Iris pigment epithelial cell (primary cell): ENCODE measurements at places on chromosomes 2 and 18.
A peak's percentile ranks its signal among the peaks of the same experiment; 100 is the strongest.

- DNase-seq, result no peak
Observed at GRCh38 chr2:240798327-240798905, 21.6 kb downstream of the KIF1A start.

DNA sequence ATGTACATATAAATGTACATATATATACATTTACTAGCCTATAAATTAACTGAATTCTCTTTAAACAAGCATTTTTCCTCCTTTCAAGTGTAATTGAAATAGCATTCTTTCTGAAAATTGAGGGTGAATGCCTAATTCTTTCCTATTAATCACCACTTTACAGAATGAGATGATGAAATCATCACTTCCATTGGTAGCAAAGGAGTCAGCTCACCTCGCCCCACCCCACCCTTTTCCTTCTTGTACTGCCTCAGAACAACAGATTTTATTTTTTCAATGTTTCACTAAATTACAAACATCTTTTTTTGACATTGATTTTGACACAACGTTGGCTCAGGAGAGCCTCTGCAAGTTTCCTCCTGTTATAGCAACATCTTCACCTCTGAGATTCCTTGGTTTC, 181.9 kb upstream of the CDH7 start:
- DNase-seq, result no peak

DNA sequence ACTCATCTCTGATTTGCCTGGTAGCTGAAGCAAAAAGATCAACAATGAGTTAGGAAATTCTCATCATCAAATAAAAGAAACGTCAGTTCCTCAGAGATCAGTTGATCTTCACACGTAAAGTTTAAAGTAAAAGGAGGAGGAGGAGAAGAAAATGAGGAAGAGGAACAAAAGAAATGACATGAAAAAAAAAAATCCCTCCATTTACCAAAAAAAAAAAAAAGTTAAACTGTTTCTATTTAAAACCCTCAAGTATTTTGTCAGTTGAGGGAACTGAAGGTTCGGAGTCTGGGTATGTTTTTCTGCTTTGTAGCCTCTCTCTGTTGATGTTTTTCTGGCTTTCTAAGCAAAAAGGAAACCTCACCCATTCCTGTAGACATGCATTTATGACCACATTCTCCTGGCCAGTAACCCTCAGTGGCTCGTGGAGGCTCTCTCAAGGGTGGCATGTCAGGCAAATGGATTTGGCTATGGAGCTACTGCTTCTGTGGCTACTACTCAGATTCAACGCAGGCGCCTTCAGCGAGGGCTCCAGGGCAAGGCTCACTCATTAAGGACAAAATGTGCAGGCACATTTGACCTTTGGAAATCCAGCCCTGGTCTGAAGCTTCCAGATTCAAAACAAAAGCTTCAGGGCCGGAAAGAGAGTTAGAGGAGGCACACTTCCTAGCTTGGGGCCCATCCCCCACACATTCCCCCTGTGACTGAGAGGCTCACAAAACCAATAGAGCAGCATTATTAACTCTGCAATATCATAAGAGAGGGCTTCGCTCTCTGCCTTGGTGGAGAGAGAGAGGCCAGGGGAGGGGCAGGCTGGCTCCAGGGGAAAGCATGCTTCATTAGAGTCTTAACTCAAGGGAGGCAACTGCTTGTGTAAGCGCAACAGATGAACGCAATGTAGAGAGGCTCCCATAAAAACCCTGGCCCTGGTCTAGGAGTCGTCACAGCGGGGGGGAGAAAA, 22.3 kb downstream of the KLF7 start:
- peak; percentile 82 for DNase-seq

- peak; percentile 42 for DNase-seq
Observed at GRCh38 chr2:191150600-191151330, at the start of gene STAT4. Gene STAT4, minus strand, starts transcription at chr2:191150994. Its CDS starts 2,791 bp downstream, at chr2:191148203.

GRCh38 chr2:158773121-158773520, 22.0 kb upstream of the DAPL1 start:
- DNase-seq, result peak; percentile 33

DNA sequence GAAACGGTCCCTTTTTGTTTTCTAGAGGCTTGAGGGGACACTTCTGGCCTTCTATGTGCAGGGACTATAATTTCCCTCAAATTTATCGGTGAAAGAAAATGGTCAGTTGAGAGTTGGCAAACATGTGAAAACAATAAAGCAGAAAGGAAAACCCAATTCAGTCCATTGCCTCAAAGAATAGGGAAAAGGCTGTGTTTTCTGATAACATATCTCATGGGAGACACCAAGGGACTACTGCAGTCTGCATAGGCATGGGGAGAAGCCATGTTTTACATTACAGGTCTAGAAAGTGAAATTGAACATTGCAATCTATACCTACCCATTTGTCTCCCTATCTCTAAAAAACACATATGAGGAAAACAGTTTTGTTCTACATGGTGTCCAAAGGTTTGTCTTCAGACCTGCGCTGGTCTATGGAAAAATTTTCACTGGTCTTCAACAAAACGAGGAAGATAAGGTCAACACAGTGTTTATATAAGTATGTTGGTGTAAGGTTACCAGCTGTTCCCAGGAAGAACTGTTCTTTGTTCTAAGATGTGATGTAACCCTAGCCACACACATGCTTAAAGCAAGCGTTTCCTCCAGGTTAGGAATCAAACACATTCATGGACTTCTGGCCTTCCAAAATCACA, 179.7 kb downstream of the MREG start:
- peak; percentile 96 for DNase-seq

- no peak for DNase-seq
Observed at GRCh38 chr2:218275371-218276072, 5.2 kb downstream of the PNKD start.

- DNase-seq, result no peak
Observed at GRCh38 chr2:20132990-20133535, 81.6 kb upstream of the LAPTM4A start.

GRCh38 chr18:61064911-61065310, 268.3 kb upstream of the CDH20 start:
- no peak for DNase-seq

DNA sequence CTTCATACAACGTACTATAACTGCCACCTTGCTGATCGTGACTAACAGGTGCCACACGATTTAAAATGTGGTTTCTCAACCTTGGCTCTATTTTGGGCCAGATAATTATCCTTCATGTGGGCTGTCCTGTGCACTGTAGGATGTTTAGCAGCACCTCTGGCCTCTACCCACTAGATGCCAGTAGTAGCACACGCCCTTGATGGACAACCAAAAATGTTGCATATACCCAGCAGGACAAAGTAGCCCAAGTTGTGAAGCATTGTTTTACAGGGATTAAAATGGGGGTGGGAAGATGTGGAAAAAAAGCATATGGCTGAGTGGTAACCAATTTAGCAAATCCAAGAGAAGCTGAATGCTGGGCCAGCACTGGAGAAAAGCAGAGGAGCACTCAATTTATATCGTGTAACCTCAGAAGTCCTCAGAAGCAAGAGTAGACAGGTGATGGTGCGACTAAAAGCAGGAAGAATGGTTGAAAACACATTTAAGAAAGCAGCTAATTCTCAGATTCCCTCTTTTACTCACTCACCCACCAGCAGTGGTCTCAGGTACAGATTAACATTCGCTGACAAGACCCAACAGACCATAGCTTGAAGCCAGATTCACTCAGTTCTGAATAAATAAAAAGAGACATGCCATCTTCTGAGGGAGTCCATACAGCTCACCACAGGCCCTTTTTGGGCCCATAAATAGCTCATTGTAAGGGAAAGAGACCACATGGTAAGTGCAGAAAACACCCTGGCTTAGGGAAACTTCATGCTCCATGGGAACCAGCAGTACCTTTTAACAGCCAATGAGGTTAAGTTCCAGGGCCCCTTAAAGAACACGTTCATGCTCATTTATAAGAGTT, 50.6 kb downstream of the RAPH1 start:
- peak; percentile 14 for DNase-seq

GRCh38 chr2:32135409-32135808, 30.3 kb upstream of the SLC30A6 start:
- peak; percentile 87 for DNase-seq

- DNase-seq, result no peak
Observed at GRCh38 chr2:43047187-43047780, 179.1 kb downstream of the ZFP36L2 start.

GRCh38 chr2:121427187-121427689, 103.4 kb upstream of the RNU4ATAC start:
- DNase-seq, result peak; percentile 25

DNA sequence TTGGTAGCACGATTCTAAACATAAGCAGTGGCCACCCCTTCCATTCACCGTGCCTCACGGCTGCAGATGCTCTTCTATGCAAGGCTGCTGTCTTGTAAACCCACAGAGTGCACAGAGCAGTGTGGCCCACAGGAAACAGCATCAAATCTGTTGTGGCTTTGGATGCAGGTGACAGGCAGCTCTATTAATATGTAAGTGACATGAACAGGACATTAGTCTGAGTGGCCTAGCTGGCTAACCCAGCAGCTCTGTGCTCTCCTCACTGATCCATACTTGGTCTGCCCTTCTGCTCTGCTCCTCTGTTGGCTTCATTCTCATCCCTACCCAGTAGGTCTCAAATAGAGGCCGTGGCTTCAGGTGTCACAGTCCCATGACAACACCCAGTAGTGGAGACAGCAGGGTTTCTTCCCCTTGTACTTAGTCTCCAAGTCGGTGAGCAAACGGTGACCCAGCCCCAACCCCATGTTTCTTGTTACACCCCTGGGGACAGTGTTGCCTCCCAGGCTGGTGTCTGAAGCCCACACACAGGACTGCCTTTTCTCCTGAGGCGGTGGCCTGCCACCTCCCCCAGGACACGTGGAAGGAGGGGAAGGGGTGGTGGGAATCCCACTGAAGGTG, 5.8 kb downstream of the SH3RF3 start:
- no peak for DNase-seq

DNA sequence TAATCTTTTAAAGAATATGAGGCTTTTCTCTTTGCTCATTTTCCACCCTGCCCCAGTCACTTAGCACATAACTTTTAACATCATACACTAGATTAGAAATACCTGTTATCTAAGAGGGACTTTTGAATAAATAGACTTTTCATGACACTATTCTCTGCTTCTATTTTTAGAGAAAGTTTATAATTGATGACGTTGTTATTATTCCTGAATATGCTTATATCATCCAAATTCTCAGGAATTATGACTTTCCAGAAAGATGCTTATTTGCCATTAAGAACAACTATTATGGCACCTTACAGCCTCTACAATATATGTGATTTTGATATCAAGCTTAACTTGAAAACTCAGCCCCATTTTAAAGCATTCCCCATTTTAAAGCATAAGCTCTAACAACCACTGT, 11.4 kb downstream of the TMEFF2 start:
- DNase-seq, result no peak

DNA sequence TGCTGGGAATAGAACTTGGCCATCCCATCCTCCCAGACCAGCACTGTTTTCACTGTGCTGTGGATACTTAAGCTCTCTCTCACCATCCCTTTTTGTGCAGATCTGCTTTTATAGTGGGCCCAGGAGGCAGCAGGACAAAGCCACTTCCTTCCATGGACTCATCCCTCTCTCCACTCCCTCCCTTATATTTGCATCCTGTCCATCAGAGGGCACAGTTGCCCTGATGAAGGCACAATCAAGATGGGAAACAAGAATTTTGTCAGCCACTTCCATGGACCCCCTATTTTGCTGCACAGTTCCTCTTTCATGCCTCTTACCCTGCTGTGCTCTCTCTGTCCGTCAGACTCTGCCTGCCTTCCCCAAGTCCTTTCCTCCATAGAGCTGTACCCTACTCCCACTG, 338.7 kb downstream of the HRH4 start:
- no peak for DNase-seq

DNA sequence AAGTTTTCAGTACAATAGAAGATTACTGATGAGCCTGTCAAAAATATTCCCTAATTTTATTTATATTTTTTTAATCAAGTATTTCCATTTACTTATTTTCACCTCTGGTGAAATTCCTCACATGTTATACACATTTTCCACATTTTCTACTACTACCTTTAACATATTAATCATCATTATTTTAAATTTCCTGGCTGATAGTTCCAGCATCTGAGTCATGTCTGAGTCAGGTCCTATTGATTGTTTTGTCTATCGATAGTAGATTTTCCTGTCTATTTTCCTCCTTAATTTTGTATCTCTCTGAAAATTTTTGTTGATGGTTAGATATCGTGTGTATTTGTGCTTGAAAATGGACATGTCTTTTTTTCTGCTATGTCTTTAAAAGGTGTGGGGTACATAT, 211.8 kb upstream of the DSEL start:
- DNase-seq, result no peak

- DNase-seq, result no peak
Observed at GRCh38 chr2:100779908-100780202, 40.1 kb upstream of the NPAS2 start.

DNA sequence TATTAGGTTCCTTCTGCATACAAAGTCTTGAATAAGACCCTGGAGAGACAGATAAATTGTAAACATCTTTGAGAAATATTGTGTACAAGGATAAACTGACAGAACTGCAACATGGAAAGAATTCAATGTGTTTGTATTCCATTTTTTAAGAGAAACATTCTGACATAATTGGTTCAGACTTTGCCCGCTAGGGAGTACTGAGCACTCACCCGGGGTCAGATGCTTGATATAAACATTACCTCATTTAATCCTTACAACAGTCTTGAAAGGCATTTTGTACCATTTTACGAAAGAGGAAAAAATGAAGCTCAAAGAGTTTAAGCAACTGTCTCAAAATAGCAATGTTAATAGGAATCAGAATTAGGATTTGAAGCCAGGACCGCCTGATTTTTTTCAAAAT, 416.7 kb upstream of the CRIM1 start:
- DNase-seq, result no peak

DNA sequence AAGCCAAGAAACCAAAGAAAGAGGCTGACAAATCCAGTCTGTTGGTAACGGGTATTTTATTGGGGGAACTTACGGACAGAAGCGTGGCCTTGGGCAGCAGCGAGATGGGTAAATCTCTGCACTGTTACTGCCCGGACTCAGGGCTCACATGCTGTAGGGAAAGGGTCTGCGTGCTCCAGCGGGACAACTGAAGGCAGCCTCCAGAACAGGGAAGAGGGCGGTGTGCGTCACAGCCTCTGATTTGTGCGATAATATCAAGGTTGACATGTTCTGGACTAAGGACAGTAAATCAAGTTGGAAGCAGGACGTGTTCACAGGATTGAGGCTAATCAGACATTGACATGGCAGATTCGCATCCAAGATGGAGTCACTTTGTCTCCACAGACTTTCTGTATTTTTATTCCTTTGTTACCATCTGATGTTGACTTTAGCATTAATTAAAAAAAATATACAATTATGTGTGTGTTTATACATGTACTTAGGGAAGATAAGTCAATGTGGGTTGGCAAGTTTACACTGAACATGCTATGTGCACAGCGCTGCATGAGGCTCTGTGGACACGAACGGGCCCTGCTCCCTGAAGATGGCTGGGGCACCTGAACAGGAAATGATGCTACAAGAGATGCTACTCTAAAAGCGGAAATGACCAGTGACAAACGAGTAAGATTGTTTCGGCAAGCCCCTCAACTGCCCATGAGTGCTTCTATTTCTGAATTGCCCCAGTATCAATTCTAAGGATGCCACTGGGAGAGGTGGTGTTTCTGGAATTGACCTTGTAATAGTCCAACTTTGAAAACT, 22.6 kb upstream of the DCDC2C start:
- no peak for DNase-seq

DNA sequence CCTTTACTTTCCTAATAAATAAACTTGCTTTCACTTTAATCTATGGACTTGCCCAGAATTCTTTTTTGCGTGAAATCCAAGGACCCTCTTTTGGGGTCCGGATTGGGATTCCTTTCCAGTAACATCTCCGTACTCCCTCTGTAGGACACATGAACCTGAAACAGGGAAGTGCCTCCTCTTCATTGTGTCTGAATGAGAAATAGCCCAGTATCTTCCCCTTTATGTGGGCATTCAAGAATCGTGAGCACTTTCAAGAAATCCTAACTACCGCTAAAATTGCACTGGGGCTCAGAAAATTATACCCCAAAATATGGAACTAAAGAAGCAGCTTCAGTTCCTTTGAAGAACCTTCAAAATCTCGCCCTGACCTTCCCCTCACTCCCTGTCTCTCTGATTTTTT, 7.8 kb upstream of the POMC start:
- DNase-seq, result no peak
